ENCODE measurements at places on chromosomes 16 and 17.
A peak's percentile ranks its signal among the peaks of the same experiment; 100 is the strongest.

DNA sequence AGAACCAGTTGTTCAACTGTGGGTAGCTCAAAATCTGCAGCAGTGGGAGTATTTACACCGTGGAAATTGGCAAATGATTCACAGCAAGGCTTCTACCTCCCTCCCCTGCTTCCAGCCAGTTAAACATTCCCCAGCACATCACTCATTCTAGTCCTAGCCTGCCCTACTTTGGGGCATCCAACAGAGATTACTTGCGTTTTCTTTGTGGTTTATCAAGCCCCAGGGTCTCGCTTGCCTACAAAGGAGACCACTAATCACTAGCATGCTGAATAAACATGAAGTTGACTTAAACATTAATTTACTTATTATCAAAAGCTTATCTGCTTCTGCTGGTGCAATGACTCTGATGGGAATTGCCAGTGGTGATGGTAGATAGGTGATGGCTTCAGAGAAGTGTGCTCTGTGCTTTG lies 94.5 kb downstream of the MARF1 start:
- no peak for DNase-seq

GRCh38 chr17:12866244-12866643 lies 76.9 kb downstream of the ARHGAP44 start:
- no peak for DNase-seq

DNA sequence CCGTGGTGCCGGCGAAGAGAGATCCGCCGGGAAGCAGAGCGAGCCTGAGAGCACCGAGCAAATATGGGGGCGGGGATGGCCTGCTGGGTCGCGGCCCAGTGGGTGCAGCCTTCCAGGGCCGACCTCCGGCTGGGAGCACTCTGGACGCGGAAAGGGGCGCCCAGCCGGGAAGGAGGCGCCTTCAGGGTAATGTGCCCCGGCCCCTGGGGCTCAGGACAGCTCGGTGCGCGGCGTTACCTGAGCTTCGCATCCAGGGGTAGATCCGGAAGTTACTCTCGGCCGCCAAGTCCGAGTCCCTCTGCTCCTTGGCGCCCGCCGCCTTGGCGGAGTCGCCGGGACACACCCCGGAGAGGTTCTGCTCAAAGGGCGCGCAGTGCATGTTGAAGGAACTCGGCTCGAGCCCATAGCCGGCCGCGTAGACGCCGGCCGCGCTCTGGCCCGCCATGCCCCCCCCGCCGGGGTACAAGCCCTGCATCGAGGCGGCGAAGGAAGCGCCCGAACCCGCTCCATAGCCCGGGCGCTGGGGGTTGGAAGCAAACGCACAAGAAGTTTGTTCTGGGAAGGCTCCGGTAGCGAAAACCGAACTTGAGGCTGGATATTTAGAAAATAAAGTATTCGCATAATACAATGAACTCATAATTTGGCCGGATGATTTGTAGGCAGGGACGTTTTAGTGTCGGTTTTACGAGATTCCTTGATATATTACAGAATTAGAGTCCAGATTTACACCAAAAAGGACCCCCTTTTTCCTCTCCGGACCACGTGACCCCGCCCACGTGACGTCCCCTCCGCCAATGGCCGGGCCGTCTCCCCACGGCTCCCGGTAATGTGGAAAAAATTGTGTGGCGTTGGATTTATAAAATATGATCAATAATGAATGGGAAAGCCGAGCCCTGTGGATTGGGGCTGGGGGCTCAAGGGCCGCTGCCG lies at the start of gene HOXB7:
HOXB7 (minus strand) TSS at position 736 of the 930 bp plus-strand sequence; CDS start at position 637, 99 bp downstream.
- DNase-seq = peak; percentile 80

- DNase-seq = no peak
These were observed 3.5 kb upstream of the CAPNS2 start for GRCh38 chr16:55562936-55563335.

- DNase-seq = no peak
These were observed 10.5 kb downstream of the PER1 start for GRCh38 chr17:8141741-8142140.

- no peak for DNase-seq
These were observed 33.1 kb upstream of the ULK2 start for GRCh38 chr17:19900809-19901208.

DNA sequence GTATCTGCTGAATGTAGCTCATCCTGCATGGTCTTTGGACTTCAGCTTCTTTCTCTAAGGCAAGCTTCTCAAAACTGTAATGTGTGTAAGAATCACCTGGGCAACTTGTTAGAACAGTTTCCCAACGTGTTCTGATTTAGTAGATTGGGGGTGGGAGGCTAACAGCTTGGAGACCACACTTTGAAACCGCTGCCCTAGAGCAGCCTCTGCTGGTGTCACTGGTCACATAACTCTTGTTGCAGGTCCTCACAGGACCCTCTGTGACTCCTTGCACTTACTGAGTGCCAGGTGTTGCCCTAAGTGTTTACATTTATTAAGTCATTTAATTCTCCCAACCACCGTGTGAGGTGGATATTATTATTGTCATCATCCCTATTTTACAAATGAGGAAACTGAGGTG lies 9.9 kb downstream of the SLC35G3 start:
- no peak for DNase-seq

- no peak for DNase-seq
These were observed 15.4 kb downstream of the SLC25A10 start for GRCh38 chr17:81727324-81728031.

DNA sequence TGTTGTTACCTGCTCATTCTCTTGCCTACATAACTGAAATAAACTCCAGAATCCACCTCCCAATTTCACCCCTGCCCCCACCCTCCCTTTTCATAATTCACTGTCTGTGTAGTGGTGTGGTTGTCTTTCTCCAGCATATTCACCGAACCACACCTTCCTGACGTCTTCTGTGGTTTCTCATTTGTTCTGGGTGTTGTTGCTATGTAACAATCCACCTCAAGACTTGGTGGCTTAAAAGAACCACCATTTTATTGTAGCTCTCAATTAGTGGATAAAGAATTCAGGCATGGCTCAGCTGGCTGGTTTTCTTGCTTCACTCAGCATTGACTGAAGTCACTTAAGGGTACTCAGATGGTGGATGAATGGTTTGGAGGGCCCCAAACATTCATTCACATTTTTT lies 229.8 kb downstream of the MAF start:
- DNase-seq = no peak

DNA sequence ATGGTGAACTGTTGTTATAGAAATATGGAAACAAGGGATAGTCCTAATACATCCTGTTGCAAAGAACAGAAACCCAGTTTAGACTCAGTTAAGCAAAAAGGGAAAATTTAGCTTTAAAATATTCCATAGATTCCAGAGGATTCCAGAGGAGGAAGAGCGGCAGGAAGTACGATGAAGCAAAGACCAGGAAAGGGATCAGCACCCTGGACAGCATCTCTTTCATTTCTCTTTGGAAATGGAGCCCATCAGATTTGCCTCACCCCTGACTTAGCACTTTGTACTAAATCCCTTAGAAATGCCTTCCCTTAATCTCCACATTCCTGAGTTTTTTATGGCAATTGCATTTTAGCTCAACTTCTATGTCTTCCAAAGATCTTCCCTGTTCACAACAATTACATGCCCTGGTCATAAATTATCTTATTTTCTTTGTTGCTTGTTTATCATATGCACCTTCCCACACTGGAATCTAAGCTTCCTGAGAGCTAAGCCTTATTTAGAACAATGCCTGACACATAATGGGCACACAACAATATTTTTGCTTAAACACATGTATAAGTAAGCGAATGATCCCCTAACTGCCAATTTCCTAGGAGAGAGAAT lies 150.0 kb upstream of the RBFOX1 start:
- no peak for DNase-seq

- no peak for DNase-seq
These were observed 139.0 kb upstream of the HS3ST3A1 start for GRCh38 chr17:13740686-13741085.

DNA sequence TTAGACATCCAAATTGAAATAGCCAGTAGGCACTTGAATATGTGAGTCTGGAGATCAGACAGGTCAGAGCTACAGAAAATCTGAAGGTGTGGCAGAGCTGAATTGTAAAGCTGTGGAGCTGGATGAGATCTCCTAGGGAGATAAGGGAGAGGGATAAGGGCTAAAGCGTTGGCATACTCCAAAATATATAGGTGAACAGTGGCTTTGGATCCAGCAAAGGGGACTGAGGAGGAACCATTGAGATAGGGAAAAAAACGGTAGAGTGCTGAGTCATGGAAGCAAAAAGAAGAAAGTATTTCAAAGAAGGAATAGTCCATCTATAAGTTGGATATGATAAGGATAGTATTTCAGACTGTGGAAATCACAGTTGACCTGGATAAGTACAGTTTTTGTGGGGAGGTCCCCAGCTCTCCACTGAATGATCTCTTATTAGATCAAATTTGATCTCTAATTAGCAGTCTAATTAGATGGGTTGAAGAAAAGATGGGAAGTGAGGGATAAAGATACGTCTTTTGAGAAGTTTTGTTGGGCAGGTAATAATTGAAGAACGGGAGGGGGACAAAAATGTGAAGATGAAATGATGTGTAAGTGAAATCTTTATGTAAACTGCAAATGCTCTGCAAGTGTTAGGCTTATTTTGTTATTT lies 587 bp upstream of the DBF4B start:
- no peak for DNase-seq

GRCh38 chr16:67605641-67606040 lies 39.3 kb upstream of the CARMIL2 start:
- DNase-seq = no peak

DNA sequence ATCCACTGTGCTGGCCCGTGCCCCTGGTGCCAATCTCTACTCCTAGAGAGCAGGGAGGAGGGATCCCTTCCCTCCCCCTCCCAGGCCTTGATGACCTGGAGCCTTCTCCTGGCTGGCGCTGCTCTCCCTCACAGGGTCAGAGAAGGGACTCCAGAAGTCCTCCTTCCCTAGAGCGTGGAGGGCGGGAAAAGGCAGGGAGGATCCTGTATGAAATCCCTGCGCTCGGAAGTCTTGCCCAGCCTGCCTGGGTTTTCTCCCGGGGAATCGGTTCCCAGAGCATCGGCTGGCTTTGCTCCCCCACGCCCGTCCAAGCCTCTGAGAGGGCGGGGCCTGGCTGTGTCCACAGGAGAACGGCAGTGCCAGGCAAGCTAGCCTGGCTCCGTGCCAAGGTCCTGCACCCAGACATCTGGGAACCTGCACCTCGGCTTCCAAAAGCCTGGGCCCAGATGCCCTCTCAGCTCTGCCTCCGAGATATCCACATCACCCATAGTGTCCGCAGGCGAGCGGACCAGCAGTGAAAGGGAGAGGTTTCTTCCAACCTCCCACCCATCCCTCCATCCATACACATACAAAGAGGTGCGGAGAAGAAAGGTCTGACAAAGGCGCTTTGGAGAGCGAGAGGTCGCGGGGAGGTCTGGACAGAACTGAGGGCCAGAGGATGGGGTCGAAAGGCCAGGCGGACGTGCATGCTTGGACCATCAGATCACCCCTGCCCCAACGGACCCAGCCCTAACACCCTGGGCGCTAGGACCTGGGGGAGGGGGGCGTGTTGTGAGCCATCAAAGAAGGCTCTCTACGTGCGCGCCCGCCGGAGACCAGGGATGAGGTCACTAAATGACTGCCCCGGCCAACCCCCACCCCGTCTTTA lies 1.1 kb downstream of the MPP2 start:
- DNase-seq = no peak

DNA sequence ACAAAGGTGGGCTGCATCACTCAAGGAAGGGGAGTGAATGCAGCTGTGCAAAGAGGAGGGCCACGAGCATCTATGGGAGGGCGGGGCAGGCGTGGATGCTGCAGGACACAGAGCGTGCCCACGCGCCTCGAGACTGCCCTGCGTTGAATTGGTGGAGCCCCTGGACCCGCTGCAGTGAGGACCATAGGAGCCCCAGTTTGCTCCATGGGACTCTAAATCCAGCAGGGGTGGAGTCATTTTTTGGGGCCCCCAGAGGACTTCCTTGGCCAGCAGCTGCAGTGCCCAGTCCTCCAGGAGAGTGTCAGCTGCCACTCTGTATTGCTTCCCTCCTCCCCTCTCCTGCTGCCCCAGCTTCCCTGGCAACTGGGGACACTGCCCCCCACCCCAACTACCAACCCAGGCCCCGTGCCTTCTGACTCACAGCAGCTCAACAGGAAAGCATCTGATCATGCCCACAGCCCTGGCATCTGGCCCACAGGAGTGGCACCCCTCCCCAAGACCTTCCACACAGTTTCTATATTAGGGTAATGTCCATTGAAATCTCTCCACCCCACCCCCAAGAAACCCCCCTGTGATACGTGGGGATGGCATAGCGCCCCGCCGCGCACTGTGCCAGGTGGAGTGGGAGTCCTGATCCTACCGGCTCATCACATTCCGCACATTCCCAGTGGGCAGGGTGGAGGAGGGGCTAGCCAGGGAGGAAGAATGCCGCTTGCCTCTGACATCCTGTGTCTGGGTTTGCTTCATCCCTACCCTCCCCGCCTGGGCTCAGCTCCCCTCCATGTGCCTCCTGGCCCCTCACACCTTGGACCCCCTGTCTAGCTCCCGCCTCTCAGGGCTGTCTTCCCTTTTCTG lies 27.8 kb upstream of the ITGA3 start:
- no peak for DNase-seq

DNA sequence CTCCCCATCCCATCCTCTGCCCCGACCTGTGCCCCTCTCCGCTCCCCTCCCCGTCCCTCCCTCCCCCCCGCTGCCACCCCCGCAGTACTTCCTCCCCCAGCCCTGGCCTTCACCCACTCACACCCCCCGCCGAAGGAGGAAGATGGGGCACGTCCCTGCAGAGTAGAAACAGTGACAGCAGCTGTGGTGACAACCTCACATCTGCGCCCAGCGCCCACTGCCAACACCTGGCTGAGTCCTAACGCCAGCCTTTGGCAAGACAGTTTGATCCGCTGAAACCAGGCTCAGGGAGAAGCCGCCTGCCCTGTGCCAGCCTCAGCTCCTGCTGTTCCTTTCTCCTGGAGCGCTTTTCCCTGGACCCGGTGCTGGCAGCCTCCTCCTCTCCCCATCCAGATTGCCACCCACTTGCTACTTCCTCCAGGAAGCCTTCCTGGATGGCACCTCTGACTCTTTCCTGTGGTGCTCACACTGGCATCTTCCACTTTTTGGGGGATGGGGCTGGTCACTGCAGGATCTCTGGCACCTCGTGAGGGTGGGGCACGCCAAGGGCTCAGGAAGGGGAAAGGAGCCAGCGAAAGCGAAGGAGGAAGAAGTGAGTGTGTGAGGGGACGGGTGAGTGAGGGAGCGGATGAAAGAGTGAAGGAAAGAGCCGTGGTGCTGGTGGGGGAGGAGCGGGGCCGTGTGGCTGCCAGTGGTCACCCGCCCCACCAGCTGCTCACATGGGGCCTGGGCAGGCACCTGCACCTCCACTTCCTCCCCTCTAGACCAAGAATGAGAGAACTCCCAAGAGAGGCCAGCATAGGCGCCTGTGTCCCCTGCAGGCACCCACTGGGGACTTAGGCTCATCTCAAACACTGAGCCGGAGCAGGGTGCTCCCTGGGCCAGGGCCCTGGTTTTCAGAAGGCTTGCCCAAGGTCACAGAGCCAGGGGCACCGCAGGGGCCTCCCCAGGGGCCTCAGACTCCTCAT lies 27.0 kb downstream of the ZFPM1 start:
- DNase-seq = peak; percentile 84

GRCh38 chr17:67666710-67667109 lies 51.0 kb upstream of the NOL11 start:
- DNase-seq = no peak

DNA sequence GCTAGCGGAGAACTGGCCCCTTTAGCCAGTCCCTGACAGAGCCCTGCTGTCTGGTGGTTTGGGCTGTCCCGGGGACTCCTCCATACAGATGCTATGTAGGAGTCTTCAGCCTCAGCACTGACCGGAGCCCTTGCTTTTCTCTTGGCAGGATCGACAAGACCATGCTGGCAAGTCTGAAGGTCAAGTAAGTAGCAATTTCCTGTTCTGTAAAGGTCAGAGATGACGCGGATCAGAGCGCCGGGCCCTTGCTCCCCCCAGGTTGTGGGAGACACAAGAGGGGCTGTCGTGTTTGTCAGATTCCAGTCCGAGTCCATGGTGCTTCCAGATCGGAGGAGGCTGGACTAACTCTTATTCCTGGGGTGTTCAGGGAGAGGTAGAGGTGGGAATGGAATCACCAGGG lies 4.1 kb downstream of the RAP1GAP2 start:
- DNase-seq = no peak
